GM23248 (cell line): ENCODE measurements at places on chromosomes 3 and 15.

- DNase-seq, result peak; percentile 13
These were observed 633.6 kb downstream of the ZNF385D start for GRCh38 chr3:21117370-21117769.

- DNase-seq, result peak; percentile 62
These were observed 5.8 kb upstream of the TATDN2 start for GRCh38 chr3:10242182-10243065.

- peak; percentile 7 for DNase-seq
These were observed 84.1 kb downstream of the PPCDC start for GRCh38 chr15:75107516-75107907.

DNA sequence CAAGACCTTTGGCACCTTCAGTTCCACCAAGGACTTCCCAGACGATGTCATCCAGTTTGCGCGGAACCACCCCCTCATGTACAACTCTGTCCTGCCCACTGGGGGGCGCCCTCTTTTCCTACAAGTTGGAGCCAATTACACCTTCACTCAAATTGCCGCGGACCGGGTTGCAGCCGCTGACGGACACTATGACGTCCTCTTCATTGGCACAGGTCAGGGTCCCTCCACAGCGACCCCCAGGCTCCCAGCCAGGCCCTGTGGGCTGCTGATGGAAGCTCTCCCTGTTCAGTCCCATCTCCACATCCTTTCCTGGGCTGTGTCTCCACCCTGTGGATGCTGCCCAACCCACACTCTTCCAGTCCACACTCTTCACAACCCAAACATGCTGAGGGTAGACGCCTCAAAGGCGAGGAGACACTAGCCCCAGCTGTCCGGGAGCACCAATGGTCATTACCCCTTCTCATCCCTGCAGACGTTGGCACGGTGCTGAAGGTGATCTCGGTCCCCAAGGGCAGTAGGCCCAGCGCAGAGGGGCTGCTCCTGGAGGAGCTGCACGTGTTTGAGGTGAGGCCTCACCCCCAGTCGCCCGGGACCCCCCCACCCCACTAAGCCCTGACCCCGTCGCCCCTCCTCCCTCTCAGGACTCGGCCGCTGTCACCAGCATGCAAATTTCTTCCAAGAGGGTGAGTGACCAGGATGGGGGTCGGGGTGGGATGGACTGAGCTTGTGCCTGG is 4.3 kb upstream of the LSMEM2 start:
- peak; percentile 71 for DNase-seq

GRCh38 chr3:119333773-119334509 is 39.8 kb downstream of the ARHGAP31 start:
- DNase-seq, result no peak

DNA sequence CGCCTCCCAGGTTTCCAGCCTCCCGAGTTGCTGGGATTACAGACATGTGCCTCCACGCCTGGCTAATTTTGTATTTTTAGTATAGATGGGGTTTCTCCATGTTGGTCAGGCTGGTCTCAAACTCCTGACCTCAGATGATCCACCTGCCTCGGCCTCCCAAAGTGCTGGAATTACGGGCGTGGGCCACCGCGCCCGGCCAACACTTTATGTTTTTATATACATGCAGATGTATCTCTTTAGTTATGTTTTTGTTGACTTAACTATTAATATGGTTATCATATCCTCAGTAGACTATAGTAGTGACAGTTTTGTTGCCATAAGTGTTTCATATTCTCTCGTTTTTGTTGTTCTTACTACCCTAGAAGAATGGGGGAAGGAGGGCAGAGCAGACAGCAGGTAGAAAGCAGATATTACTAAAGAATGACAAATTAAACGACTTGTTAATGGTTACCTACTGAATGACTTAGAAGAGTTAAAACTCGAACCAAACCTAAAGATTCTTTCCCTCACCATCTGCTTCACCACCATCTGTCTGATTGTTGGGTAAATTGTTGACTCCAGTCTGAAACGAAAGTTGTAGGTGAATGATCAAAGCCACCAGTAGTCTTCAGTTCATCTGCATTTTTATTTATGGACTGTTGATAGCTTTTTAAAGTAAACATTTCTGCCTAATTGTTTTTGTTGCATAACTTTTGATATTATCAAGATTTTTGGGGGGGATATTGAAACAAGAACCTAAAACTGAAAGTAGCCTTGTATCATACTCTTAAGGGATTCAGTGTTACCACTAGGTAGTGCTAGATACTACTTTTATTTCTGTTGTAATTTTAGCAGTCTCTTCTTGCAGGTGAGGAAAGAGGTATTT is 89.3 kb downstream of the RASA2 start:
- peak; percentile 44 for DNase-seq

- DNase-seq, result no peak
These were observed 759.9 kb upstream of the ALCAM start for GRCh38 chr3:104606812-104607211.

GRCh38 chr3:184726497-184726896 is 14.6 kb upstream of the MAGEF1 start:
- no peak for DNase-seq

- peak; percentile 42 for DNase-seq
These were observed 22.1 kb downstream of the TYRO3 start for GRCh38 chr15:41581110-41581509.

DNA sequence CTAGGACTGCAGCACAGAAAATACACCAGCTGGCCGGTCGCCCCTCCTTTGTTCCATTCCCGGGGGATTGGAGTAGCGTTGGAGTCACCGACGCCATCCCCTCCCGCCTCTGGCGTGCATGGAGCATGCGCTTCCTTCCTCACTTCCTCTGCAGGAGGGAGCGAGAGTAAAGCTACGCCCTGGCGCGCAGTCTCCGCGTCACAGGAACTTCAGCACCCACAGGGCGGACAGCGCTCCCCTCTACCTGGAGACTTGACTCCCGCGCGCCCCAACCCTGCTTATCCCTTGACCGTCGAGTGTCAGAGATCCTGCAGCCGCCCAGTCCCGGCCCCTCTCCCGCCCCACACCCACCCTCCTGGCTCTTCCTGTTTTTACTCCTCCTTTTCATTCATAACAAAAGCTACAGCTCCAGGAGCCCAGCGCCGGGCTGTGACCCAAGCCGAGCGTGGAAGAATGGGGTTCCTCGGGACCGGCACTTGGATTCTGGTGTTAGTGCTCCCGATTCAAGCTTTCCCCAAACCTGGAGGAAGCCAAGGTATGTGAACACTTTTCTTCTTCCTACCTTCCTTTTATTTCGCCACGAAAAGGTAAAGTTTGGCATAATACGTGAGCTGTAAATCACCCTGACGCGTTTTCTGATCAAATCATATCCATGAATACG is at the start of gene SCG3:
Gene SCG3 (plus strand): TSS at position 201 of the 661 bp plus-strand sequence. CDS start 253 bp downstream, at position 454.
- peak; percentile 59 for DNase-seq

DNA sequence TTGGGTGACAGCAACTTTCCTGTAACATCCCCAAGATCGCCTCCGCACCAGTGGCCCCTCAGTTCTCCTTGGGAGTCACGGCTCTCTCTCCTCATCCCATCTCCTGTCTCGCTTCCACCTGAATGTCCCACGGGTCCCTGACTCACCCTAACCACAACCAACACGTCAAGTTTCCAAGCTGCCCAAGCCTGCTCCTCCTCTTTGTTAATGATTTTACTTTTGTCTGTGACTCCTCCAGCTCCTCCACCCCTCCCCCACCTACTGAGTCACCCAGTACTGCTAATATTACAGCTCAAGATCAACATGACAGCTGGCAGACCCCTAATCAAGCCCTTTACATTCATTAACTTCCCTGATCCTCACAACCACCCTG is 39.3 kb downstream of the BDH1 start:
- DNase-seq, result peak; percentile 94

DNA sequence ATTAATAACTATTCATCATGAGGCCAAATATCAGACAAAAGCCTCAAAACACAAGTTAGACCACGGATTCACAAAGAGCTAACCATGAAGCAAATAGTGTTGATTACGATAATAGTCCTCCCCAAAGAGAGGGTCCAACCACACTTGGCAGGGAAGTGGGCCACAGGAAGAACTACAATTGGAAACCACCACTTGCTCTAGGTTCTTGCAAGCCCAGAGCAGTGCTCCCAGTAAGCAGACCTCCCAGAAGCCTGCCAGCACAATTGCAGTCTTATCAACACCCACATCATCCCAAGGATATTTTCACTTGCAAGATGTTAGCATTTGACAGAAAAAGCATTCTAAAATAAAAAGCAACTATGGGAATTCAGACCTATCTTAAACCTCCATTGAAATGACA is 11.3 kb downstream of the SETD2 start:
- no peak for DNase-seq
